ENCODE measurements at places on chromosomes 4 and X.

DNA sequence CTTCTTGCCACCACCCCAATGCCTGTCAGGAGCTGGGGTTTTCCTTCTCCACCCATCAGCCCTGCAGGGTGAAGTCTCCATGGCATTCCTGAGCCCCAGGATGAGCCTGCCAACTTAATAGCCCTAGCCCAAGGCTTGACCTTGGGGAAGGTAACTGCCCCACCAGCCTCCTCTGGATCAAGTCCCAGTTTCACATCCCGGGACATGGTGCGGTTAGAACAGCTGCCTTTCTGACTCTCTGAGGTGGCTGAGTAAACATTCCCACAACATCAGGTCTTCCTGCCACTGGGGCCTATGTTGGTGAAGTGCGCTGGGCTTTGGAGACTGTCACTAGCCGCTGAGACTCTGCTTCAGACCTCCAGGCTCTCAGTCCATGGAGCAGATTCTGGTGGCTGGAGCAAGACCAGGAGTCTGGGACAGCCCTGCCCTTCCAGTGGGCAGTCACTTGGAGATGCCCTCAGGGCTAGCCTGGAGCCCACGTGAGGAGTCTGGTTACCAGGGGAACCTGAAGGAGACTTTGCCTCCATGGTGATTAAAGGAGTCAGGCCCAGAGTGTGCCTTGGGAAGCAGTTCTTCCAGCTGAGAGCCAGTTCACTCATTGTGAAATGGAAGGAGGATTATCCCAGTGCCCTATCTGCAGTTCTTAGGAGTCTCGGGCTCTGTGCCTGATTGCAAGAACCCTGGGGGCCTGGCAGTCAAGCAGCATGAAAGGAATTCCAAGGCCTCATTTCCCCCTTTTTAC is 56.8 kb downstream of the SMIM20 start:
- no peak for DNase-seq

GRCh38 chr4:184384056-184384809 is 90.1 kb downstream of the IRF2 start:
- no peak for DNase-seq

DNA sequence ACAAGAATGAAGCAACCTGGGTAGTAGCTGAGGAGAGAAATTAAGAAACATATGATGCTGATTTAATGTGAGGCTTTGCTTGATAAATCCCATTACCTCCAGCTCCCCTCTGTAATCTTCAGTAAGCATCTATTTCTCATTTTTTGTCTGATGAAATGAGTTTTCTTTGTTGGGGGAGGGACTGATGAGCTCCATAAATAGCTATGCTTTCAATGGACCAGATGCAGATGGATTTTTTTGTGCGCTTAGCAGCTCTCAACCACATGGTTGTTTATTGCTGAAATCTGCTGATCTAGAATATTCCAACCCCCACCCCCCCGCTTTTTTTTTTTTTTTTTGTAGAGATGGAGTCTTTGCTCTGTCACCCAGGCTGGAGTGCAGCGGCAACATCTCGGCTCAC is 1082.0 kb downstream of the RAPGEF2 start:
- DNase-seq = no peak

- DNase-seq = peak; percentile 21
Measured at GRCh38 chrX:45322382-45322781, 121.7 kb upstream of the DIPK2B start.

DNA sequence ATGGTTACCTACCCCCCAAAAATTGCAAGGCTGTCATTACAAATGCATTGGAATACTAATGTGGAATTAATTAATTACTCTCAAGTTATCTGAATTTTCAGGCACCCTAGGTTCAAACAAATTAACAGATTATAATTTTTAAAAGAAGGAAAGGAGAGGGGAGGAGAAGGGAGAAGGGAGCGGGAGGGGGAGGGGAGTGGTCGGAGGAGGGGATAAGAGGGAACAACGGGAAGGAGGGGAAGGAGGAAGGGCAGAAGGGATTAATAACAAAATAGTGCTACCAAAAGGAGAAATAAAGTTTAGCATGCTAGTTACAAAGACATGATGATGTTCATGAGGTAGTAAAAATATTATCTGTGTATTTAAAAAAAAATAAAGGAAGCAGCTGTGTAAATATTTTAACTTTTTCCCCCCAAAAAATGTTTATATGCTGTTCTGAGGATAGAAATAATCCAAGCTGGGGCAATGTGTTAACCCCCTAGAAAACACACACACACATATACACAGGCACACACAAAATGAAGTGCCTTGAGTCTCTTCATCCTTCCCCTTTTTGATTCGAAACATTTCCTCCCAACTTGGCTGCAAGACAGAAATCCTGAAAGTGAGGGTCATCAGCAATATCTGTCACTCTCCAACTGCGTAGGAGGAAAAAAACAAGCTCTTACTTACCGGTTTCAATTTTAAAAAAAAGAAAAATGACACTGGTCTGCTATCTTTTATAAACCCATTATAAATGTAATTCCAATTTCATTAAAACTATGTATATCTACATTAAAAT is 58.8 kb downstream of the PPP3CA start:
- no peak for DNase-seq

- no peak for DNase-seq
Measured at GRCh38 chrX:24732766-24733500, 39.2 kb downstream of the POLA1 start.

GRCh38 chr4:145351922-145352321 is 129.7 kb upstream of the SMAD1 start:
- DNase-seq = no peak

DNA sequence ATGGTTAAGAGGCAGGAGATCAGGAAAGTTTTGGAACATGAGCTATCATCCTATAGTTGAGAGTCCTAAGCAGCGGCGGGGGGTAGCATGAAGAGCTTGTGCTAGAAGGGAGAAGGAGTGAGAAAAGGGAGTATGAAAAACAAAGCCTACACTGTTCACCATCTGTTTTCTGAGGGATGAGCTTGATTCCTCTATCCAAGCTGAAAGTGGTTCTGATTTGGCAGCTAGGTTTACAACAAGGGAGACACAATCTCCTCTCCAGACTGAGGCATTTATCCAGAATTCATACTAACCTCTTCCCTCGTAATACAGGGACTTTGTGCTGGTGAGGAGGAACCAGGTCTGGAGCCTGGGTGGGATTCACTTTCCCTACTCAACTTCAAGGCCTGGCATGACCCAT is 23.5 kb downstream of the TSC22D3 start:
- no peak for DNase-seq

DNA sequence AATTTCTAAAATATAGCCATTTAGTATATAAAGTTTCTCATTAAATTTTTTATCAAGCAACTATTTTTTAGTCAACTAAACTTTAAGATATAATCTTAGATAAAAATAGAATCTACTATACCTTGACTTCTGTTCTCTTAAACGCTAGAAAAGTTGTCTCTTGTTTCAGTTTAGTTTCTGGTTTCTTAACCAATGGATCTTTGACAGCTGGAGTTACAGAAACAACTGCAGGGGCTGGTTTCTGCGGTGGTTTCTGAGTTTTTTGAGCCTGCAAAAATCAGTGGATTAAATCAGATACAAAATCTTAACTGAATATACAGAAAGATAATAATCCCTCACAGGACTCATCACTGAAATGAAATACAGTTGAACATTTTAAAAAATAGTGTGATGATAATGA is 21.9 kb downstream of the INTS12 start:
- no peak for DNase-seq
